CD4-positive, alpha-beta T cell (primary cell): ENCODE measurements at places on chromosomes 13 and 19.

DNA sequence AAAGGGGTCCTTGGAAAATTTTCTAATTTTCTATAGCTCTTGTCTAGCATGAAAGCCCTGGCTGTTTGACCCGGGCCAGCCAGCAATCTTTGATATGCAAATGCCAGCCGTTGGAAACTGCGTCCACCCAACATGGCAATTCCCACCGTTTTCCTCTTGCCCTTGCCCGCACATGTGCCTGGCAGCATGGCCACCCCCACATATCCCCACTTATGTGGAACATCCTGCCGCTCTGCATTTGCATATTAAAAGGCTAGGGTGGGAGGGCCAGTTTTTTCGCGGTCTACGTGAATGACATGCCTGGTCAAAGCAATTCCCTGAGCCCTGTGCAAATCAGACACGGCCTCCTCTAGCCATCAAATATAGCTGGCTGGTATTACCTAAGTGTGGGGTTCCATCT, 110.3 kb upstream of the TDRD3 start:
- no peak for DNase-seq

- DNase-seq = peak; percentile 18
Observed at GRCh38 chr13:40969169-40969901, 49.8 kb downstream of the ELF1 start.

DNA sequence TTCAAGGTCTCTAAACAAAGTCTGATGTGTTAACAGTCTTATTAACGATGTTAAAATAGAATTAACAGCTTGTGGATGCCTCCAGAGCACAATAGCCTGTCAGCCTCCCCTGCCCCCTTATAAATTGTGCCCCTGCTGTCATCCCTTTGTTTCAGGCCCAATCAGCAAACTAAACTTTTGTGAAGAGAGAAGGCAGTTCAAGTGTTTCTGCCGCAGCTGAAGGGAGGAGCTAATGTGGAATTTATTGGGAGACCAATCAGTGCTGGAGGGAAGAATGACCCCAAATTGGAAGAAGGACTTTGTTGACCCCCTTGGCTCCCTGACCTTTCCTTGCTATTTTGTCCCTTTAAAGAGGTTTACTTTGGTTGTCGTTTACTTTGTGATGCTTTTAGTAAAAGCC, 160.5 kb downstream of the TM9SF2 start:
- no peak for DNase-seq

- DNase-seq = no peak
Observed at GRCh38 chr19:35569281-35569781, 5.9 kb upstream of the ATP4A start.

- DNase-seq = no peak
Observed at GRCh38 chr13:43572656-43573360, 214.0 kb downstream of the ENOX1 start.

- peak; percentile 49 for DNase-seq
Observed at GRCh38 chr19:16328824-16329482, 4.3 kb downstream of the KLF2 start.

DNA sequence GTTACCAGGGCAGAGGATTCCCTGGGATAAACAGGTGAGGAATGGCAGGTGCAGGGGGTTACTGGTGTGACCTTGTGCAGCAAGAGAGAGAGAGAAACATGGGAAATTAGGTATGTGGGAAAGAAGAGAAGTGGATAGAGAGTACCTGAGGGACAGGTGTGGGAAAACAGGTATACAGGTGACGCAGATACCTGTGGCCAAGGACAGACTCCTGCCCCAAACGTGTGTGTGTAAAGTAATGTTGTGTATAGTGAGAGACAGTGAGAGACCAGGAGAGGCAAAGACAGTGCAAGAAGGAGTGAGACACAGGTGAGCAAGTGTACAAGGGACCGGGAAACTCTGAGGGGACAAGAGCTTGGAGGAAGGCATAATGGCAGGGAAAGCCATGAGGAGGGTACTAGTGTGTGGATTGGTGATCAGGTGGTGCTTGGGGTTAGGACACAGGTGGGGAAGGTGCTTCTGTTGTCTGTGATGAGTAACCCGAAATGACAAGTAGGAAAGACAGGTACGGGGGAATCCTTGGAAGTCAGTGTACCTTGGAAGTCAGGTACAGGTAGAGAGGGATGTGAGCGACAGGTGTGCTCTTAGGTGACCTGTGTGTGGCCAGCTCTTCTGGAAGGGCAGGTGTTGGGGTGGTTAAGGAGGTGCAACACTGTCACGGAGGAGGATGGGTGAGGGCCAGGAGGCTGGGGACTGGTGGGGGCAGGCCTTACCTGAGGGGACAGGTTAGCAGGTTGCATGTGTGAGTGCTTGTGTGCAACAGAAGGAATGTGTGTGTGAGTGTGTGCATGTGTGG, 2.8 kb downstream of the ERFL start:
- no peak for DNase-seq

DNA sequence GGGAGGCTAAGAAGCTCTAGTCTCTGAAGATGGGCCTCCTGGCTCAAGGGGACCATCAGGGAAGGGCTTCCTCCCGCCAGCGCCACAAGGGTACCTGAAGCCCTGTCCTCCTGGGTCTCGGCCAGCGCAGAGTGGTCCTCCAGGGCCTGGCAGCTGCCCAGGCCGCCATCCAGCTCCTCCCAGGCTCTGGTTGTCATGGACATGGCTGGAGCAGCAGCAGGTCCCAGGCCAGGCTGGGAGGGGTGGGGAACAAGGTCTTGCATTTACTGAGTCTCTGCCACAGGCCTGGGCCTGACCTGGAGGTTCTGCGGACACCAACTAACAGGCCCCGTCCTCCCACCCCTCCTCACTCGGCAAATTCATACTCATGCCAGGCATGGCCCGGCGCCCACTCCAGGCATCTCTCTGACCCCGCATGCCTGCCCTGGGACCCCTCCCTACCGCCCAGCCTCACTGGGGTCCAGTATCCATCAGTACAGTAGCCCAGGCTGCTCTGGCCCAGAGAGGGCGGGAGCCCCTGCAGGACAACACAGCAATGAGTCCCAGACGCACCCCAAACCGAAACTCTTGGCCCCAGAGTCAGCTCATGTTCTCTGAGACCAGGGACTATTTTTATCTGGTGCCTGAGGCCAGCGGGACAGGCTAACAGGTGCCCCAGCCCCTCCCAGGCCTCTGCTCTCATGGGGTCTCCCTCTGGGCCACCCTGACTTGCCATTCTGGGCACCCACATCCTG, 938 bp downstream of the JSRP1 start:
- DNase-seq = no peak

DNA sequence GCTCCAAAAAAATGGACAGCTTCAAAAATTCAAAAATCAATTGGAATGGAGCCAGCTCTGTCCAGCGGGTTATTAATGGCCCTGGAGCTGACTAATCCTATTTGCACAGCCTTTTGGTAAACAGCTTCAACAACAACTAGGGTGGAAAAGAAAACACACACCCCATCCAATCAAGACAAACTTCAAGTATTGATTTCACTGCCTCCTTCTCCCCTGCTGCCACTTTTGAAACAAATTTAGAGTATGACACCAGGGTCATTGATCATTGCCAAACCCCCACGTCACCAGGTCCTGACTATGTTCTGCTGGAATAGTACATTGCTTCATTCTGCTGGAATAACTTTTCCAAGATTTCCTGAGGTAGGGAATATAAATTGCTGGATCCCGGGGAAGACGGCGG, 56.8 kb upstream of the GTF3A start:
- no peak for DNase-seq

DNA sequence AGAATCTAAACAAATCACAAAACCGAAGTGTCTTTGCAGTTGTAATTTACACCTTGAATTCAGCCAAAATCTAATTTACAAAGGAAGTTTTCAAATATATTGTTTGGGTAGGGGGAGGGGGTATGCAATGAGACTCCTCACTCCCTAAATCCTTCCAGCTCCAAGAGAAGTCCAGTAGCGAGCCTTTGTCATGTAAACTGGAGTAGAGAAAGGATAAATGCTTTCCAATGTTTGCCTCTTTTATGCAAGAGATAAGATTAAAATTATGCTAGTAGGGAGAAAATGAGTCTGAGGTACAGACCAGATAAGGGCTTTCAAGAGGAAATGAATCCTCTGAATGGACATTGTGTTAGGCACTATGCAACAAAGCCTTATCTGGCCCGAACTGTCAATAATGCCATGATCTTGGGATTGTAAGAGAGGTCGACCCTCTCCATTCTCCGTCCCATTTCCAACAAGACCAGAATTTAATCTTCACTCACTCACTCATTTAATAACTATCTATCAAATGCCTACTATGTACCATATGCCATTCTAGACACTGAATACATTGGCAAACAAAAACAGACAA, 199.2 kb downstream of the LACC1 start:
- no peak for DNase-seq

GRCh38 chr13:99320693-99321481, 13.7 kb upstream of the GPR183 start:
- peak; percentile 28 for DNase-seq

GRCh38 chr13:52864941-52865340, 16.5 kb upstream of the PCDH8 start:
- no peak for DNase-seq

DNA sequence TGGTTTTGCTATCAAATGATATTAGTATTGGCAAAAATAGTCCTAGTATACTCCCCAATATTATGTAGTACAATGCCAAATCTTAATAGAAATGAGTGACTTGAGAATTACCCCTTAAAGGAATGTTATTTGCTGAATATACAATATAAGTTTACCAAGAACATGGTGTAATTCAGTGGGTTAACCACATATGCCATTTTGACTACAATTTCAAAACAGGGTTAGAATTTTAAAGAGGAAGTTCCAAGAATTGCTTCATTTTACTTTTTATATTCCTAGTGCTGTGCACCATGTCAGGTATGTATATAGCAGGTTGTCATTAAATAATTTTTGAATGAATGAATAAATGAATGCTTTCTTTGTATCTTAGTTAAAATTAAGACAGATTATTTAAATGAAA, 66.3 kb downstream of the LMO7 start:
- DNase-seq = no peak

DNA sequence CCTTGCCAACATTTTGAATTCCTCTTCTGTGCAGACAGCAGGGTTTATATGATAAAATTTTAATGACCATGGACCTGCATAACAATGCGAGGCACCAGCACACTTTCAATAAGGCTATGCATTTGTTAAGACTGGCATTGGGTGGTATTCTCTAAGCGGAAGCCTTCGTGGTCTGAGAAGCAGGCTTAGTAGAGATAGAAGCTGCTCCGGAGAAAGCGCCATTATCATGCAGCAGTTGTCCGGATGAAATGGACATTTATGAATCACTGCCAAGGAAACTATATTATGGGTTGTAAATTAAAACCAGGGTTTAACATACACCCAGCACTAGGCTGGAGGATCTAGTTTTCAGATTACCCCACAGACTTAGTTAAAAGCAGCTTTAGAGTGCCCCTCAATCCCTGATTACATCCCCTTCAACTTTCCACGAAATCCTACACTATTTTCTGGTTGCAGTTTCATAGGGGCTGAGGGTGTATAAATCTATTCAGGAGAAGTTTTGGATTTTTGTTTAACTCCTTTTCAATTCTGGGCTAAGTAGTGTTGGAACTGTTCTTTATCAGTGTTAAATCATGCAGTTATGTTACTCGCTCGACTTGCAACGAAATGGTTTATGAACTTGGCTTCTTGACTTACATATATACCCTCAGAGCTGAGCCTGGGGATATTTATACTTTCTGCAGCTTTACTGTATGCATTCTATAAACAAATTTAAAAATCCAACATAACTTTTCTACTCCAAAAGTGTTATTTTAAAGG, 193.3 kb downstream of the PCDH9 start:
- no peak for DNase-seq
